Testis (tissue), 5 donors: ENCODE measurements at places on chromosomes 16 and 17. TPM values are rescaled to one million over a fixed set of nuclear protein-coding genes. Genes with fewer than 3 reads are reported as not detected.

The RUNDC3A gene
- total RNA-seq, result 14.6 TPM

The RRAD gene
- 12.4 TPM for total RNA-seq

The SOCS3 gene
- total RNA-seq, result 17.8 TPM

The TNP2 gene
- 29.8 TPM for total RNA-seq

GRCh38 chr16:4376126-4376892 is 4.7 kb downstream of the VASN start:
- DNase-seq, result peak; percentile 92

DNA sequence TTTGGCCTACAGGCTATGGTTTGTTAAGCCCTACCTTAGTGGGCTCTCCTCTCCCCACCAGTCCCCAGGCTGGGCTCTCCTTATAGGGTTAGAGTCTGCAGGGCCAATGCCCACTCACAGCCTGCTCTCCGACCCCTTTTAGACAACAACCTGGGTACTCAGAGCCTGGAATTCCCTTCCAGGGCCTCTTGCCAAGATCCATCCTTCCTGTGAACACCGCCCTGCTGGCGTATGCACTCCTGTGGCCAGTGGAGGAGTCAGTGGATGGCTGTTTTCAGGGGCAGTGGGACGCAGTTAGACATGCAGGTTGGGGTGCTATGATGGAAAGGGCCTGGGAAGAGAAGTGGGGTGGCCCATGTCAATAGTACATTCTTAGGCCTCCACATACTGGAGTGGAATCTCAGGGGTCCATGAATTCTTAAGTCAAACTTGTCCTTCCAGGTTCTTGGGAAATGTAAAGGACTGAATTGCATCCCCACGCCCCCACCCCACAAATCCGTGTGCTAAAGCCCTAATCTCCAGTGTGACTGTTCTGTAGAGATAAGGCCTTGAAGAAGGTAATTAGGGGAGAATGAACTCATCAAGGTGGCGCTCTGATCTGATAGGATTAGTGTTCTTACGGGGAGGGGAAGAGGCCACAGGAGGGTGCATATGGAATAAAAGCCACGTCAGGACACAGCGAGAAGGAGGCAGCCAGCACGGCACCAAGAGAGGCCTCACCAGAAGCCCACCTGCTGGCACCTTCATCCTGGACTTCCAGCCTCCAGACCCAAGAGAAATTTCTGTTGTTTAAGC is 81.6 kb upstream of the CACNG5 start:
- no peak for DNase-seq

GRCh38 chr17:17876959-17877528 is 40.3 kb upstream of the SREBF1 start:
- peak; percentile 39 for DNase-seq

GRCh38 chr17:21124086-21124485 is 2.7 kb upstream of the DHRS7B start:
- DNase-seq, result no peak

- DNase-seq, result no peak
Measured at GRCh38 chr16:89156740-89157645, 14.6 kb upstream of the CDH15 start.

DNA sequence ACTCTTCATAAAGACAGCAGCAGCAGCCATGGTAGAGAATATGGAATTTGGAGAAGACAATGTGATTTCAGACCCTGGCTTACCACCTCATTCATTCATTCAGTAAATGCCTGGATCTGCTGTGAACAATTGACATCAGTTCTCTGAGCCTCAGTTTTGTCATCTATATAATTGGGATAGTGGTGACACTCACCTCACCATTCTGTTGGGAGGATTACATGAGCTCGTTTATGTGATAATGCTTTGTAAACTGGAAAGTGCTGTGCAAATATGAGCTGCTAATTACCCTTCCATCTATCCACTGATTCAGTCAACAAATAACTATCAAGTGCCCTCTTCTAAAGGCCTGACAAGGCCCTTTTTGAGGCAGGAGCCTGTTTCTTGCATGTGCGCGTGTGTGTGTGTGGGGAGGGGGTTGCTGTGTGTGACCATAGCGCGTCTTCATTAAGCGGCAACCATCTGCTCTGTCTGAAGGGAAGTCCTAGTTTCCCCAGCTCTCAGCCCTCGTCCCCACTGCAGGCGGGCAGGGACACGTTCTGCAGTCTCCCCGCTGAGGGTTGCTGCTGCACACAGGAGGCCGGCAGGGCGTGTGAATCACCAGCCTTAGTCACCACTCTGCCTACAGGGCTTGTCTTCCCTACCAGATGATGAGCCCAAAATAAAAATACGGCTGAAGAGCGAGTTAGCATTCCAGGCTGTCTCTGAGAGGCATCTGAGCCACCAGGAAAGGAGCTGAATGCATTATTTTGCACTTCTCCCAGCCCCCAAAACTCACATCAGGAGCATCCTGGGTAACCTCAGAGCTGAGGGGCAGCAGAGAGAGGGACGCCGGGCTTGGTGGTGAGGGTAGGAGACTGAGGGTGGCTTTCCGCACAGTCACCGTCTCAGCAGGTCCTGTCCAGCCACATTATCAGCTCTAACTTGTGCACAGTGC is 19.9 kb downstream of the ARL4D start:
- DNase-seq, result no peak

DNA sequence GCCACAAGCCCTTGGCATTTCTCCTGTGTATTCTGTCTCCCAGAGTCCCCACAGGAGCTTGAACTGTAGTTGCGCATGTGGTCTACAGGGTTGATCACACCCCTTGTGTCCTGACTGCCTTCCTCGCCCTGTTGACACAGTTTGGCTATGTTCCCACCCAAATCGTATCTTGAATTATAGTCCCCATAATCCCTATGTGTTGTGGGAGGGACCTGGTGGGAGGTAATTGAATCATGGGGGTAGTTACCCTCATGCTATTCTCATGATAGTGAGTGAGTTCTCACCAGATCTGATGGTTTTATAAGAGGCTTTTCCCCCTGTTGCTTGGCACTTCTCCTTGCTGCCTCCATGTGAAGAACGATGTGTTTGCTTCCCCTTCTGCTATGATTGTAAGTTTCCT is 21.2 kb downstream of the ADAD2 start:
- DNase-seq, result no peak

GRCh38 chr17:71511266-71511995 is 609.4 kb upstream of the SOX9 start:
- no peak for DNase-seq

GRCh38 chr17:76350463-76350862 is 3.3 kb downstream of the PRPSAP1 start:
- DNase-seq, result no peak

DNA sequence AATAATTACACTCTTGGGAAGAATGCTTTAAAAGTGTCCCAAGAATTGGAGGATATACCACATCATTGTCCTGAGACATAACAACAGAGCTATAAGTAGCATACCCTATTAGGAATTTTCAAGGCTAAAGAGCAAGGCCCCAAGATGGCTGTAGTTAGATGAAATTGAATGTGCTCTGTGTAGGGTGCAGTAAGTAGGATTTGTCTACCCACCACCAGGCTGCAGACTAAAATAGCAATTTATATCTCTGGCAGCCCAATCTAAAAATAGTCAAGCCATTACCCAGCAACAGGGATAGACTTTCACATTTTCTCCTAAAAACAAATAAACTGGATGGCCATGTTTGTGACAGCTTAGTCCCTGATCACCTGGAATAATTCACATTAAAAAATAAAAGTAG is 5.6 kb downstream of the MMD start:
- no peak for DNase-seq

DNA sequence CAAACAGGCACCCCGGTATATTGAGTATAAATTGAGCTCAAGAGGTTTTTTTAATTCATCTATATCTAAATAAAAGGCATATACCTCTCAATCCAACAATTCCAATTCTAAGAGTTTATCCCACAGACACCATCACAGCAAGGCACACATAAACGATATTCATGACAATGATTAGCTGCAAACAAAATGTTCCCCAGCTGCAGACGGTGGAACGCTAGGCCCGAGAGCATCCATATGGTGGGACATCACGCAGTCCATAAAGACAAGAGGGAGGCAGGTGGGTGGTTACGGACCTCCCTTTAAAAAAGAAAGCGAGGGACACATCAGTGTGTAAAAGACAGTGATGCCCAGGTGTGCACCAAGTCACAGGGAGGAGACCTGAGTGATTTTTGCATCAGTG is 28.1 kb downstream of the MEAK7 start:
- no peak for DNase-seq

GRCh38 chr16:83530293-83530692 is 277.5 kb upstream of the HSBP1 start:
- no peak for DNase-seq

DNA sequence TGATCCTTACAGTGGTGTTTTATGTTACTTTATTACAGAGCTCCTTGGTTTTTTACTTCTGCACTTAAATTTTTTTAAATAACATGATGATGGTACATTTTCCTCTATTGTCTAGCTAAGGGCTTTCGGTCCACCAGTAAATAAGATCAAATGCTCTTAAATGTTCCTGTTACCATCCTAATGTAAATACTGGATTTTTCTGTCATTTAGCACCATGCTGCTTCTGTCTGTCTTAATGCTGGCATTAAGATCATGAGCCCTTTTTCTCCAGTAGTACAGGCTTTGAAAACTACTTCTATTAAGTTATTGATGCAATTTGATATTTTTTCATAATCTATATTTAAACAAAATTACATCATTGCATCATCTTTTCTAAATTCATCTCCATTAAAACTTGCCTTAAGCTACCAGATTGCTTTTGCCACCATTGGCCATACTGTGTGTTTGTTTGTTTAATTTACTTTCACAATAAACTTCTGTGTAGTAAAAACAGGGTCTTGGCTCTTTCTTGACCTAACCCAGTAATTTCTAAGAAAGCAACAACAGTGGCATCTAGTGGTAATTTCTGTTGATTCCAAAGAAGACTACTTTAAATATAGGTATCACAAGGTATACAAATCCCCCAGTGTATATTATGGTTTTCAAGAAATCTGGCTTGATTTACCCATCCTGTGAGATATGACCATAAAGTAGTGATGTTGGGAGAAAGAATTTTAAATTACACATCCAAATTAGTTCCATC is 9.0 kb upstream of the PHAF1 start:
- DNase-seq, result no peak

DNA sequence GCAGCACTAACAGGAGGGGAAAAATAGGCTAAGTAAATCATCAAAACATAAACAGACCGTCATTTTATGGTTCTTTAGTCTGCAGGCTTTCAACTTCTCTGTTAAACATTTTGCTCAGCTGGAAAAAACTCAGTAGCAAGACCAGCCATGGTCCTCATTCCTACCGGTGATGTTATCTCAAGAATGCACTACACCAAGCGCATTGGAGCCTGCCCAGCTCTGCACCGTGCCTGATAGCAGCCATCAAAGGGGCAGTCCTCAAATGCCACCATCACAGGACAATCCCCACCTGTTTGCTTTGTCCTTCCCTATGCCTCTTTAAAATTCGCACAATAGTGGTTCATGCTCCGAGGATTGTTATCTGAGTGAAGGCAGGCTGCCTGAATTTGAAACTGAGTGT is 181.5 kb upstream of the MON1B start:
- no peak for DNase-seq

DNA sequence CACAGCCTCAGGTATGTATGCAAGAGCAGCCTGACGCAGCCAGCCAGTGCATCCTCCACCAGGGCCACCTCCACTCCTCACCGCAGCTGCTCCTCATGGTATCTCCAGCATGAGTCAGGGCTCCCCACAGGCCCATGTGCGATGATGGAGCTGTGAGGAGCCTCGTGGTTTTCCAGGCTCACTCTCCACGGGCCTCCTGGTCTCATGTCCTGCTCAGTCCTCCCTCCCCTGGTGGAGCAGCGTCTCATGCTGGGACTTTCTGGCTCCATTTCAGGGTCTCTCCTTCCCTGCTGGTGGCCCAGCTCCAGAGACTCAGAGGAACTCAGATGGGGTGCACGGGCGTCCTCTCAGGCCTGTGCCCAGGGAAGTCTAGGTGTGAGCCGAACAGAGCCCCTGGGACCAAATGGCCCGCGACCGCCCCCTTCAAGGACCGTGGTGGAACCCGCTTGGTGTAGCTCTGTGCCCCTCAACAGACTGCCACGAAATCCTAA is 70.4 kb downstream of the METRNL start:
- DNase-seq, result peak; percentile 12

DNA sequence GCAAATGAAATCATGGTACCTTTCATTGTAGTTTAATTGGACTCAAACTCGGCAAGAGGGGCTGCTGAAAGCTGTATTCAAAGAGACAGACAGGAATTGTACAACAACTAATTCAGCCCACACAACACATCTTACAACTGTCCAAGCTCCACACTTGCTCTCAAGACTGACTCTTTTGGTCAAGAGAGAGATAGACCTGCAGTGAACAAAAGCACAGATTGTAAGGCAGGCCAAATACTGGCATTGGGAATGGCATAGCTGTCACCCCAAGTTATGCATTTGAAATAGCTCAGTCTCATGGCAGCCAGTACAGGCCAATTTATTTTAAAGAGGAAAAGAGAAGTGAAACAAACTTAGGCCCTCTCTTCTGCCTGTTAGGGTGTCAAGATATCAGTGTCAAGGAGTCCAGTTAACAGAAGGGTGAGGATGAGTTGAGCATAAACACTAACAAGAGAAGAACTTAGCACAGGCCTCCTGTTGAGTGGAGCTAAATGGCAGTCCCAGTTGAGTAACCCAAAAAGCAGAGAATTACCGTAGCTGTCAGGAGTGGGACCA is 215.7 kb downstream of the IRX3 start:
- DNase-seq, result no peak

DNA sequence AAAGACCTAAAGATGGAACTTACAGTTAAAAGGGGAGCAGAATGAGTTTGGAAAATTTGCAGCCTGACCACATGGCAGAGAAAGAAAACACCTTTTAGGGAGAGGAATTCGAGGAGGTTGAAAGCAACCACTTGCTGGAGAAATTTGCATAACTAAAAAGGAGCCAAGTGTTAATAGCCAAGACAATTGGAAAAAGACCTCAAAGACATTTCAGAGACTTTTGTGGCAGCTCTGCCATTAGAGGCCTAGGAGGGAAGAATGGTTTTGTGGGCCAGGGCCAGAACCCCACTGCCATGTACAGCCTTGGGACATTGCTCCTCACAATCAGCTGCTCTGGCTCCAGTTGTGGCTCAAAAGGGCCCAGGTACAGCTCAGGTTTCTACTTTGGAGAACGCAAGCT is 338.5 kb downstream of the UTP18 start:
- DNase-seq, result no peak

- no peak for DNase-seq
Measured at GRCh38 chr16:17832738-17833137, 362.0 kb upstream of the XYLT1 start.
